ENCODE measurements at places on chromosomes 4 and X.

DNA sequence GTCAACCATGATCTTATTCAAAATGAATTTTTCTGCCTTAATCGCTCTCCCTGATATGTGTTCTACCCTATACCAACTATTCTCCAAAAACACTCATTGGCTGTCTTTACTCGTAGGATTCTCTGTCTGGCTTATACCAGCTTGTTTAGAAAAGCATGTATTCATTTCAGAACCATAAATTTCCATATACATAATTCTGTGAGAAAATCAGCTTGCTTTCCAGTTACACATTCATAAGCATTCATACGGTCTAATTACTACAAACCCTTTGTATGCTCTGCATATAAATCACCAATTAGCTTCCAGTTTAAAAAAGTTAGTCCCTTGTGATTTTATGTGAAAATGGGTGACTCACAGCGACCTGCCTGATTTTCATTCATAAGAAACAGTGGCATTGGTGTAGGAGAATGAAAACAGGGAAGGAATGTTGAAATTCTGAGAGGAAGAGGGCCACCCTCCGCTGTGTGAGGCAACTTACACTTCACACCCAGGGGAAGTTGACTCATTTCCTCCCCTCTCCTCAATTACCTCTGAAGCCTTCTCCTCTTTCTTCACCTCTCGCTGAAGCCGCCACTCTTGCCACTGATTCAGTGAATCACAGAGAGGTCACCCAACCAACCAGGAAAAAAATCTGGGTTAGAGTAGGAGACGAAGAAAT, 63.3 kb downstream of the MEPE start:
- no peak for DNase-seq

GRCh38 chr4:100632163-100632562, 114.3 kb upstream of the EMCN start:
- no peak for DNase-seq

GRCh38 chr4:156889616-156890594, 81.7 kb downstream of the PDGFC start:
- DNase-seq = no peak

DNA sequence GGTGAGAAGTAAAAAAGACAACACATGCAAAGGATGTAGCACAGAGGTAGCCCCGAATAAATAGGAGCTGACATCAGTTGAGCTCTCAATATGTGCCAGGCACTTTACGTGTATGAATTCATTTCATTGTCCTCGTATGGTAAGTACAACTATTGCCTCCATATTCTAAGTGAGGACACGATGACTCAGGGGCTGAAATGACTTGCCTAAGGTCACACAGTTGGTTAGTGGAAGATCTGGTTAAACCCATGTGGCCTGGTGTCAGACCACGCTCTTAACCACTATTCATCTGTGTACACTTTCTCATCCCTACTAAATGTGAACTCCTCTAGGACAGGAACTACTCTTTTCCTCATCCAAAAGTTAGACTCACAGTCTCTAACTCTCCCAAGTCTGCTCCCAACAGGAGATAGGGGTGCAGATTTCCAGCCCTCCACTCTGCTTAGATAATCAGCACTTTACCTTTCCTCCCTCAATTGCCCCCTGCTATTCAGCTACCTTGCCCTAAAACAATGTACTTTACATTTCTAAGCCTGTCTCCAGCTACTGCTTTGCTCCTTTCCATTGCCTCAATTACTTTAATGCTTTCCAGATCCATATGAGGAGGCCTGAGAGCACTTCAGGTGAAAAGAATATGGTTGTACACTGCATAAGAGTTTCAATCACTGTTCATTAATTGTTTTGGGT, 58.8 kb upstream of the LHFPL1 start:
- no peak for DNase-seq

GRCh38 chr4:158079661-158080060, 93.2 kb downstream of the GASK1B start:
- DNase-seq = peak; percentile 11

GRCh38 chr4:100430451-100430850, 87.4 kb downstream of the EMCN start:
- DNase-seq = no peak

- DNase-seq = no peak
Observed at GRCh38 chr4:58274553-58274952, 1164.4 kb upstream of the IGFBP7 start.

DNA sequence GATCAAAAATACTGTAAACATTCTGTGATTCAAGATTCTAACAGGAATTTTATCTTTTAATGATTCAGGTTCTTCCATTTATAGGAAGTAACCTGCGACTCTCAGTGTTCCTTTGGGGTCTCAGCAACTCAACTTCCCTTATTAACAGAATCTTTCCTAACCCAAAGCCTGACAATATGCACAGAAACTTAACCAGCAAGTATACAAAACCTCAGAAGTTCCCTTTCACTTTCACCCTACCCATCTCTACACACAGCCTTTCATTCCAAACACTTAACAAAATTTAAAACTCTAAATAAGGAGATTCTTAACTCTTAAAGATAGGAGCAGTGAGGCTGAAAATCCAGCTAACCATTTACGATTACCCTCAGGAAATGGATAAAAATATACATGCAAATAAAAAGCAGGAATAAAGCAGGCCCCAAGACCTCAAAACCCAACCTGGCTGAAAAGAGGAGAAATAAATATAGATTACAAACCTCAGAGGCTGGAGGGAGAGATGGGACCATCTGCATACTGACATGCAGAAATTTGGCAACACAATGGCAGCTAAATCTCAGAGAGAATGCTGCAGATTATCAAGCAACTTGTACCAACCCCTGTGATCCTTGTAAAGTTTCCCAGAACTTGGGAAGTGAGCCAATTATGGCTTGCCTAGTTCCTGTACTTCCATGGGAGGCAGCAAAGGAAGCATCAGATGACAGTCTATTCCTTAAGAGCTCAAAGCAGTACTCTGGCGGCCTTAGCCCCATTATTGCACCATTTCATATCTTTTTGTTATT, 101.0 kb downstream of the ATP11C start:
- no peak for DNase-seq

- no peak for DNase-seq
Observed at GRCh38 chrX:48636301-48636700, 39.0 kb downstream of the WDR13 start.
